ENCODE measurements at places on chromosomes 3 and 15. TPM values are rescaled to one million over a fixed set of nuclear protein-coding genes. Genes with fewer than 3 reads are reported as not detected.
A peak's percentile ranks its signal among the peaks of the same experiment; 100 is the strongest.

DNA sequence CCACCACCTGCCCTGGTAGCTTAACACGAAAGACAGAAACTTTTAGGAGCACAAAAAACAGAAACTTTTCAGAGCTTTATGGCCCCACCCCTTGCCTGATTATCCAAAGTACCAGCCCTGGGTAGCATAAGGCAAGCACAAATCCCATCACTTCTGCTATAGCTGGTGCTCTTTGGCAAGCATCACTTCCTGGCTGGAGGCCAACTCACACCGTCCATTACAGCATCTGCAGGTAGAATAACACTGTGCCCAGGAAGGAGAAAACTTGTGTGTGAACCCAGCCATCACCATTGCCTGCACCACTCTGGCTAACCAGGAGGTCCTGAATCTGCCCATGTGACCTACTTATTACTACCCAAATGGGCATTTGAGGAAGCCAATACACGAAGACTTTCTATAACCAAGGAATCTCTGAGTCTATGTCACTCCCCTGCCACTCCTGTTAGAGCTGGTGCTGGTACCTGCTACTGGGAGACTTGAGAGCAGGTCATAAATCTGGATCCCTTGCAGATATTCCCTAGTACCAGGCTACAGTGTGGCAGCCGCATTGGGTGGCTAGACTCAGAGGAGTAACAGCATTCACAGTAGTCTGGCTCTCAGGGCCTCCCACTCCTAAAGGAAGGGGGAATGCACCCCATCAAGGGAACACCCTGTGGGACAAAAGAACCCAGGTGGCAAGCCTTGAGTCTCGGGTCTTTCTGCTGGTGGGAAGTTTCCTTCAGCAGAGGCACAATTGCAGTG is 73.3 kb upstream of the AKAP13 start:
- peak; percentile 71 for DNase-seq
- H3K4me3 ChIP-seq: no peak overlapping the region
- H3K27ac ChIP-seq: no peak overlapping the region
- no peaks in the 10 kb centered on the region for H3K36me3 ChIP-seq
- H3K4me1 ChIP-seq: no peaks in the 10 kb centered on the region

PLA1A gene
- 1.4 TPM for total RNA-seq

GRCh38 chr3:183308751-183309150 is 55.7 kb downstream of the B3GNT5 start:
- H3K4me1 ChIP-seq: peaks cover 7% of the 10 kb centered on the region
- H3K36me3 ChIP-seq: no peaks in the 10 kb centered on the region
- H3K4me3 ChIP-seq: no peak overlapping the region
- no peak overlapping the region for H3K27ac ChIP-seq
- H3K27me3 ChIP-seq: no peaks in the 10 kb centered on the region

DNA sequence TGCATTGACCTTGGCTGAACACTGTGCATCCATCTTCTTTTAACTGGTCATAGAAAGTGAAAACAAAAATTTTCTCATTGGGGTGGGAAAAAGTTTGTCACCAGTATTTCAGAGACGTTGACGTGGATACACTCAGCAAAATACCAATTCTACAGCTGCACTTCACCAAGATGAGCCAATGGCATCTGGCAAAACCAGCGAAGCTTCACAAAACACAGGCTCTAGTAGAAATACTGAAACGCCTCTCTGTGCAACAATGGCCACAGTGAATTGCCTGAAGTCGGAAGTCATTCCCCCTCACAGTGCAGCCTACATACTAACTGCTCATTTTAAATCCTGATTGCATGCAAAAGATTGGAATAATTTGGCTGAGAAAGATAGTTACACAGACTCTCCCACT is 17.0 kb downstream of the PCYT1A start:
- no peak overlapping the region for H3K4me3 ChIP-seq
- DNase-seq: no peak
- no peaks in the 10 kb centered on the region for H3K27me3 ChIP-seq
- H3K27ac ChIP-seq: no peak overlapping the region
- H3K36me3 ChIP-seq: peaks cover 18% of the 10 kb centered on the region

DNA sequence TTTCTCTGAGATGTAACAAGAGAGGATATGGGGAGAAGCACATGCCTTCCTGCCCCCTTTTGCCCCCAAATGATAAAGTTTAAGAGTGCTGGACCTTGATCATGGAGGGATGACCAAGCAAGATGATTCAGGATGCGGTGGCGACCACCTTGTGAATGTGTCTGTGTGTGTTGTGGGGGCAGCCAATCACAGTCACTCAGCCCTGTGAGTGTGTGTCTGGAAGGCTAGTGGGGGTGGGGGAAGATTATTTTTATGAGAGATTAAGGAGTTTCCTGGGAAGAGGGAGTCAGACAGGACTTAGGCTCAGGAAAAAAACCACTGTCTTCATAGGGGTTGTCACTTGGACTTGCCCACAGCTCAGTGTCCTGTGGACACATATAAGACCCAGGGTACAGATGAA is 57.8 kb upstream of the KY start:
- no peaks in the 10 kb centered on the region for H3K27me3 ChIP-seq
- H3K4me3 ChIP-seq: no peak overlapping the region
- no peaks in the 10 kb centered on the region for H3K36me3 ChIP-seq
- no peak overlapping the region for H3K27ac ChIP-seq
- H3K4me1 ChIP-seq: no peaks in the 10 kb centered on the region

GRCh38 chr3:36456784-36457183 is 76.5 kb downstream of the STAC start:
- no peak overlapping the region for H3K4me3 ChIP-seq
- H3K27ac ChIP-seq: no peak overlapping the region
- H3K36me3 ChIP-seq: no peaks in the 10 kb centered on the region
- DNase-seq: no peak
- H3K27me3 ChIP-seq: no peaks in the 10 kb centered on the region
- H3K4me1 ChIP-seq: no peaks in the 10 kb centered on the region

DNA sequence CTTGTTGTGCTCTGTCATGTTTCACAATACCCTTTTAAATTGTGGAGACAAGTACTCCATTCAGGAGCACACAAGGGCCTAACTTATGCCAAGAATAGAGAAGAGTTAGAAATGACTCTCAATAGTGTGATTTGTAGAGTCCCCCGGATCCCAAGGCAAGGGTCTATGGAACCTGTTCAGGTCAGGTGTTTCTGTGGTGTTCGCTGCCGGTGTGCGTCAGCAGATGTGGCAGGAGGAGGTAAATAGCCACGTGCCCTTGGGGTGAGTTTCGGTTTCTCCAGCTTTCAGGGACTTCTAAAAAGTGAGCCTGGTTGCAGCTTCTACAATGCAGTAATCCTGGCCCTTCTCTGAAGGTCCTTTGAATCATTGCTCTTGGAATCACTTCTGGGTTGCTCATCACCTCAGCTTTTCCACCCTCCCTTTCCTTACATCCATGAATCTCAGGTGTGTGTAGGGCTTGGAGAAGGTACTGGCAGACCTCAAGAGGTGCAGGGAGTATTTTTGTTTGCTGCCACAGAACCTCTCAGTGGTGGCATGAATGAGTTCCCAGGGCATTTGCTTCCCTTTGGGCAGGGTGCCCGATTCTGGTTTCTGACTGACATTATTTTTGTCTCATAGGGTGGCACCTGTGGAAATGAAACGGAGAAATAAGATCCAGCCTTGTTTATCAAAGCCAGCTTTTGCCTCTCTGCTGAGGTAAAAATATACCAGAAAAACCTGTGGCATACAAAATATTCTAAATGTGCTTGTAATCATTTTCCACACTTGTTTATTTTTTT is 7.3 kb downstream of the ST3GAL6 start:
- H3K27ac ChIP-seq: peak overlapping the region; percentile 12
- H3K4me3 ChIP-seq: no peak overlapping the region
- no peaks in the 10 kb centered on the region for H3K27me3 ChIP-seq
- peak; percentile 27 for DNase-seq
- H3K4me1 ChIP-seq: no peaks in the 10 kb centered on the region

DNA sequence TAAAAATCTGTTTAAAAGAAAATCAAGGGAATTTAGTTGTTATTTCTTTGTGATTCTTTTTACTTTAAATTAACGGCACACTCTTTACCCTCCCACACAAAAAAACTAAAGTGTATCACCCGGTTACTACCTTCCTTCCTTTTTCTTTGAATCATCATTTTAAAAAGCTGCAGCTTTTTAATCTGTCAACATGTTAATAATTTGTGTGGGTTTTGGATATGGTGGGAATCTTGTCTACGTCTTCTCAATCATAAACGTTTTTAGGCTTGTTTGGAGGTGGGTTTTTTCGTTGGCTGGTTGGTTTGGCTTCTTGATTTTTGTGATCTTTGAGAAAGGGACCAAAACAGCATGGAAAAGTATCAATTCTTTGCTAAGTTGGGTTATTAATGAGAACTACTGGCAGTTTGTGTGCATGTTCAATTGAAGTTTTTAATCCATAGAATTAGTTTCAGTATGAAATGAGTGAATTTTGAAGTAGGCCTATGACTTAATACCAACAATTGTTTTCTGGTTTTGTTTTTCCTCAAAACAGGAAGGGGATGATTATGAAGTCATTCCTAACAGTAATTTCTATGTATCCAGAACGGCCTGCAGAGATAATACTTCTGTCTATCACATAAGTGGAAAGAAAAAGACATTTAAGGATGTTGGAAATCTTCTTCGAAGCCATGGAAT is 4.5 kb downstream of the SMC4 start:
- no peaks in the 10 kb centered on the region for H3K27me3 ChIP-seq
- no peak overlapping the region for H3K4me3 ChIP-seq
- H3K4me1 ChIP-seq: no peaks in the 10 kb centered on the region
- no peak overlapping the region for H3K27ac ChIP-seq
- DNase-seq: no peak

DNA sequence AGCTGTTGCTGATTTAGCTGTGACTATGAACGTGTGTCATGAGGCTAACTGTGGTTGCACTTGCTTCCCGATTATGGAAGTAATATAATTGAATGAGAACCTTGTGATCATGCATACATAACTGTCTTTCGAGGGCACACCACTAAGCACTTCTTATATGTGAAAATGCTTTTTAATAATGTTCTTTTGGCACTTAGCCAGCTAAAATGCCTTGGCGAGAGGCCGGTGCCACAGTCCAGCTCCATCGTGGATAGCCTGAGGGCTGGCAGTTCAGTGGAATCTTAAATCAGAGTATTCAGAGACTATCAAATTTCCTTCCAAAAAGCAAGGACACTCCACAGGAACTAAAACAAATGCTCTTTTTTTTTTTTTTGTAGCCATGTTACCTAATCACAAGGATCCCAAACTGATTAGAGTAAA is 161.6 kb upstream of the FRMD4B start:
- H3K4me1 ChIP-seq: peaks cover 7% of the 10 kb centered on the region
- DNase-seq: no peak
- H3K4me3 ChIP-seq: no peak overlapping the region
- no peaks in the 10 kb centered on the region for H3K36me3 ChIP-seq

AADAC gene
- 83.7 TPM for total RNA-seq

GRCh38 chr3:185151964-185152409 is 873 bp downstream of the C3orf70 start:
- peak overlapping the region; percentile 52 for H3K4me3 ChIP-seq
- no peak overlapping the region for H3K27ac ChIP-seq
- no peaks in the 10 kb centered on the region for H3K36me3 ChIP-seq
- no peak for DNase-seq
- no peaks in the 10 kb centered on the region for H3K4me1 ChIP-seq
- H3K27me3 ChIP-seq: no peaks in the 10 kb centered on the region

- peaks cover 10% of the 10 kb centered on the region for H3K4me1 ChIP-seq
- H3K27ac ChIP-seq: no peak overlapping the region
- H3K27me3 ChIP-seq: no peaks in the 10 kb centered on the region
Observed at GRCh38 chr15:95017666-95018328, 786.4 kb downstream of the MCTP2 start.

GRCh38 chr3:51343918-51344687 is 41.0 kb upstream of the MANF start:
- no peaks in the 10 kb centered on the region for H3K27me3 ChIP-seq
- H3K36me3 ChIP-seq: no peaks in the 10 kb centered on the region
- no peak for DNase-seq
- no peaks in the 10 kb centered on the region for H3K4me1 ChIP-seq
- H3K27ac ChIP-seq: no peak overlapping the region

THPO gene
- 0.54 TPM for total RNA-seq

GRCh38 chr3:131501949-131502348 is 822 bp downstream of the MRPL3 start:
- no peaks in the 10 kb centered on the region for H3K36me3 ChIP-seq
- no peak for DNase-seq
- H3K4me3 ChIP-seq: peak overlapping the region; percentile 59
- no peak overlapping the region for H3K27ac ChIP-seq

CPB1 gene
- total RNA-seq: 21,832 TPM

CELF6 gene
- 0.55 TPM for total RNA-seq

GRCh38 chr3:149510480-149510879 is 36.0 kb downstream of the TM4SF4 start:
- no peak overlapping the region for H3K27ac ChIP-seq
- H3K27me3 ChIP-seq: no peaks in the 10 kb centered on the region
- H3K4me3 ChIP-seq: no peak overlapping the region
- H3K36me3 ChIP-seq: no peaks in the 10 kb centered on the region
- no peak for DNase-seq

GRCh38 chr3:71972031-71972430 is 187.1 kb upstream of the PROK2 start:
- H3K4me3 ChIP-seq: no peak overlapping the region
- H3K36me3 ChIP-seq: no peaks in the 10 kb centered on the region
- H3K4me1 ChIP-seq: no peaks in the 10 kb centered on the region
- H3K27me3 ChIP-seq: no peaks in the 10 kb centered on the region
- no peak overlapping the region for H3K27ac ChIP-seq
- DNase-seq: no peak

GRCh38 chr3:99313485-99313884 is 324.9 kb upstream of the COL8A1 start:
- no peak overlapping the region for H3K4me3 ChIP-seq
- no peak for DNase-seq
- H3K27ac ChIP-seq: no peak overlapping the region
- no peaks in the 10 kb centered on the region for H3K36me3 ChIP-seq

GRCh38 chr15:101615986-101616848 is 36.0 kb downstream of the TM2D3 start:
- H3K27ac ChIP-seq: no peak overlapping the region
- peaks cover 5% of the 10 kb centered on the region for H3K4me1 ChIP-seq
- DNase-seq: peak; percentile 74
- H3K27me3 ChIP-seq: no peaks in the 10 kb centered on the region

DNA sequence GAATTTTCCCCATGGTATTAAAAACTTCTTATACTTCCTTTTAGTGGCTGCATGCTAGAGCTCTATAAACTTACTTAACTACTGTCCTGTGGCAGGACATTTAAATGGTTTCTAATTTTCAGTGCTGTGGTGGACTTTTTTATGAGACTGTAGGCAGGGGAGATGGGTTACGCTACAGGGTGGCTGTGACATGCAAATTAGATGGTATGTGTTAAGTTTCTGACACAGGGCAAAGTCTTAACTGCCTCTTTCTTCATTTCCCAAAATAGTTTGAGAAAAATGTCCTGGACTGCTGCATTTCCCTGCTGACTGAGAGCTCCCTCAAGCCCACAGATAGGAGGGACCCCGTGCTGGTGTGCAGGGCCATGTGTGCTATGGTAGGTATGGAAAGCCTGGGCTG is 22.0 kb downstream of the TGM4 start:
- H3K4me3 ChIP-seq: no peak overlapping the region
- H3K27me3 ChIP-seq: no peaks in the 10 kb centered on the region
- no peaks in the 10 kb centered on the region for H3K36me3 ChIP-seq
- H3K4me1 ChIP-seq: no peaks in the 10 kb centered on the region
- no peak for DNase-seq

CDCP1 gene
- total RNA-seq: 17.9 TPM

KLF15 gene
- total RNA-seq: 26.5 TPM

SLC12A1 gene
- not detected for total RNA-seq
